ENCODE measurements at places on chromosomes 12 and 14. TPM values are rescaled to one million over a fixed set of nuclear protein-coding genes. Genes with fewer than 3 reads are reported as not detected.
A peak's percentile ranks its signal among the peaks of the same experiment; 100 is the strongest.

- no peak for DNase-seq
Observed at GRCh38 chr12:127237151-127237550, 1029.8 kb upstream of the TMEM132C start.

DNA sequence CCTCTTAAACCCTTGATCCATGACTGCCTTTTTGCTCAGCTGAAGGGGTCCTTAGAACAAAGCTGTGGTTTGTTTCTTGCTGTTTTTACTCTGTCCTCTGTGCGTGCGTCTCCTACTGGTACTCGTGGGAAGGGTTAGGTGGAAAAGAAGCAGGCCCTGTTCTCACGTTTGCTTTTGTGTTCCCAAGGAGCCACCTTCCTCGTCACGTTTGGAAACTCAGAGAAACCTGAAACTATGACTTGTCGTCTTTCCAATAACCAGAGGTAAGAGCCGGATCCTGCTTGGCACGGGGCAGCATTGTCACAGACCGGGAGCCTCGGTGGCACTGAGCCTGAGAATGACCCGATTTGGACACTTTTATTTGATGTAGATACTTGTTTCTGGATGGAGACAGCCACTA, 13.1 kb downstream of the ZFYVE21 start:
- DNase-seq, result no peak

DNA sequence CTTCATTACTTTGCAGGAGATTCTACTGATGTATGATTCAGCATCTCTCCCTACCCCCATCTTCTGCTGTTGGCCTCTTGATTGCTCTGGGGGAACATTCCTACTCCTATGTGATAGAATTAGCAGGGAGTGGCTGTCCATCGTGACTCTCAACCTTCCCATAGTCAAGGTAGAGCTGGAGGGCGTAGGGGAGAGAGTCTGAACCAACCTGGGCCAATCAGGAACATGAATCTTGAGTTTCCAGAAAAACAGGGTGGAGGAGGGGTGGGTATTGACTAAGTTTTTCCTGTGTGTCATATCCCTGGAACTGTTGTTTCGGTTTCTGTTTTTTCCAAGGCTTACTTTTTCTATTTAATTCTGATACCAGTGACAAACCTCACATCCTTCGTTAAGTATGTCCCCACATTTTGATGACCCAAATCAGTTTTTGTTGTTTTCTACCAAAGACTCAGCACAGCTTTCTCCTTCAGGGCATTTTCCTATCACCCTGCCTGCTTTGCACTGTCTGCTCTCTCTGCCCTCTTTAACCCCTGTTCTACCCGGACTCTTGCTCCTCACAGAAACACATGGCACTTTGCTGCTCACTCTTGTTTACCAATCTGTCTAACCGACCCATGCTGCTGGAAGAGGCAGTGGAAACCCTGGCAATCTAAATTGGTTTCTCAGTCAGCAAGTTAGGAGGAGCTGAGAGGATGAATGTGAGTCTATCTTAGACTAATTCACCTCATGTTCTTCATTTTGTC, 1428.3 kb downstream of the AACS start:
- DNase-seq, result peak; percentile 25

The CDH24 gene
- total RNA-seq, result 9.0 TPM

DNA sequence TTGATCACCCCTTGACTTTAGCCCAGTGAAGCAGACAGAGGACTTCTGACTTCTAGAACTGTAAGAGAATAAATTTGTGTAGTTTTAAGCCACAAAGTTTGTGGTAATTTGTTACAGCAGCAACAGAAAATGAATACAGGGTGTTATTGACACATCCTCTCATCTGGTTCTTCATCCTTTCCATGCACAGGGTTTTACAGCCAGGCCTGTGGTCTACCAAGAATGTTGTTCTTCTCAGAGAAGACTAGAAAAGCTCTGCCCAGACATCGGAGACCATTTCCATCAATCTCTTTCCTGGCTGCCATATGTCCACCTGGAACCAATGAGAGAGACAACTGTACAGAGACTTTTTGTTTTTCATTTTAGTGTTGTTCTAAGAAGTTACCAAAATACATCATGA, 308.2 kb upstream of the AMIGO2 start:
- no peak for DNase-seq

The SSPN gene
- 23.4 TPM for total RNA-seq

The TMEM19 gene
- 72.8 TPM for total RNA-seq
